Muscle of leg (tissue), 16 donors: ENCODE measurements at places on chromosomes 16 and 17.

DNA sequence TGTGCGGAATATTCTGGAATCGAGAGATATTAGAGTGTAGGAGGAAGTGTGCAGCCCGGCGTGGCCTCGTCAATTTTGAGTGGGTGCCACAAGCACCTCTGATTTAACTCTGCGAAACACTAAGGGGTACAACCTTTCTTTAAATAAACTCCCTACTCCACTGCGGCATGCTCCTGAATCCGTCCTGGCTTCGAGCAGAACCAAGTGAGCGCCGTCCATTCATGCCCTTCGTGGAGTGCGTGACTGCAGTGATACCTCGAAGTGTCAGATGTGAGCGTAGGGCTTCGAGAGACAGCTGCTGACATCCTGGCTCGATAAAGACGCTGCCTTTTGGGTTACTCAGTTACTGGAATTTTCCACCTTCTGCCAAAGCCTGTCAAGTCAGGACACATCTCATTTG, 128.8 kb downstream of the FOXL1 start:
- no peaks in the 10 kb centered on the region for H3K36me3 ChIP-seq
- H3K4me3 ChIP-seq: no peak overlapping the region
- no peak for DNase-seq
- peaks cover 23% of the 10 kb centered on the region for H3K27me3 ChIP-seq
- no peaks in the 10 kb centered on the region for H3K4me1 ChIP-seq

- H3K4me3 ChIP-seq: no peak overlapping the region
- H3K27me3 ChIP-seq: peaks cover 6% of the 10 kb centered on the region
- no peaks in the 10 kb centered on the region for H3K36me3 ChIP-seq
- H3K27ac ChIP-seq: no peak overlapping the region
- H3K4me1 ChIP-seq: peaks cover 16% of the 10 kb centered on the region
Measured at GRCh38 chr16:27449434-27450195, 47.6 kb downstream of the IL21R start.

GRCh38 chr16:31260136-31260931, 559 bp downstream of the ITGAM start:
- DNase-seq: no peak
- no peaks in the 10 kb centered on the region for H3K4me1 ChIP-seq
- H3K27me3 ChIP-seq: peaks cover 2% of the 10 kb centered on the region
- H3K27ac ChIP-seq: no peak overlapping the region
- no peaks in the 10 kb centered on the region for H3K36me3 ChIP-seq

DNA sequence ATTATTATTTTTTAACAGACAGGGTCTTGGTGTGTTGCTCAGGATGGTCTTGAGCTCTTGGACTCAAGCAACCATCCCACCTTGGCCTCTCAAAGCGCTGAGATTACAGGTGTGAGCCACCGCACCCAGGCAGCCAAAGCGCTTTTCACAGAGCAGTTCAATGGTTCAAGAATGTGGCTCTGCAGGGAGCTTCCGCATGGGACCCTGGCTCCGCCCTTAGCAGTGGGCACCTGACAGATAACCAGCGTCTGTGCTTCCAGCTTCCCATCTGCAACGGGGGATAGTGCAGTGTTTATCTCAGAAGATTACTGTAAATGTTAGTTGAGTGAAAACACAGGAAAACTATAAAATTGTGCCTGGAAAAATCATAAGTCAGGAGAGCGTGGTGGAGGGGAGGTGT, 99.4 kb downstream of the KCNJ12 start:
- no peaks in the 10 kb centered on the region for H3K4me1 ChIP-seq

DNA sequence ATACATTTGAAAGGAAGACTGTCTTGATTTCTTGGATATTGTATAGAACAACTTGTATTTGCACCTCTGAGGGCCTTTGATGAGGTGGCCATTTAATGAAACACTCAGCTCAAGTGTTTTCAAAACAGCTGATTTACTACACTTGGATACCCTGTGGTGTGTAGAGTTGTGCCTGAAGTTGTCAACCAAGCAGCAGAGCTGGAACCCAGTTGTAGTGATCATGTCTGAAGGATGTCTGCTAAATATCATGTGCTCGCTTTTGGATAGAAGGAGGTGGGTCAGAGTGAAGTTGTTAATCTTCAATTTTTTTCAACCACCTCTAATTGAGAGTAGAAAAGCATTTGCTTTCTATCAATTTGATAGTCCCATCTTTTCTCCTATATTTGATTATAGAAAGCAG, 175.9 kb upstream of the TBX2 start:
- no peak overlapping the region for H3K4me3 ChIP-seq
- no peaks in the 10 kb centered on the region for H3K4me1 ChIP-seq
- H3K27ac ChIP-seq: no peak overlapping the region
- H3K27me3 ChIP-seq: no peaks in the 10 kb centered on the region
- DNase-seq: no peak
